ENCODE measurements at places on chromosomes 16 and 17. TPM values are rescaled to one million over a fixed set of nuclear protein-coding genes. Genes with fewer than 3 reads are reported as not detected.

Gene TBC1D3
- total RNA-seq = not detected

- no peaks in the 10 kb centered on the region for H3K4me1 ChIP-seq
- H3K36me3 ChIP-seq = peaks cover 5% of the 10 kb centered on the region
- H3K27me3 ChIP-seq = no peaks in the 10 kb centered on the region
- DNase-seq = no peak
Measured at GRCh38 chr16:19737306-19738038, 19.4 kb downstream of the IQCK start.

Gene PIGQ
- 29.1 TPM for total RNA-seq

GRCh38 chr16:30839523-30840227 is 52.7 kb upstream of the ZNF629 start:
- DNase-seq = no peak
- H3K36me3 ChIP-seq = no peaks in the 10 kb centered on the region
- peaks cover 4% of the 10 kb centered on the region for H3K4me1 ChIP-seq
- H3K27ac ChIP-seq = no peak overlapping the region

Gene RUNDC3A
- 0.08 TPM for total RNA-seq

Gene USH1G
- total RNA-seq = not detected

GRCh38 chr16:11597235-11598095 is 10.7 kb upstream of the LITAF start:
- no peaks in the 10 kb centered on the region for H3K27me3 ChIP-seq
- DNase-seq = no peak
- no peaks in the 10 kb centered on the region for H3K36me3 ChIP-seq
- peak overlapping the region; percentile 44 for H3K27ac ChIP-seq
- H3K4me3 ChIP-seq = no peak overlapping the region
- peaks cover 17% of the 10 kb centered on the region for H3K4me1 ChIP-seq

- H3K27me3 ChIP-seq = no peaks in the 10 kb centered on the region
- H3K4me1 ChIP-seq = peaks cover 36% of the 10 kb centered on the region
- peak overlapping the region; percentile 97 for H3K27ac ChIP-seq
- DNase-seq = no peak
Measured at GRCh38 chr17:17235212-17236174, 1.5 kb downstream of the FLCN start.

Gene DHRS7C
- not detected for total RNA-seq

DNA sequence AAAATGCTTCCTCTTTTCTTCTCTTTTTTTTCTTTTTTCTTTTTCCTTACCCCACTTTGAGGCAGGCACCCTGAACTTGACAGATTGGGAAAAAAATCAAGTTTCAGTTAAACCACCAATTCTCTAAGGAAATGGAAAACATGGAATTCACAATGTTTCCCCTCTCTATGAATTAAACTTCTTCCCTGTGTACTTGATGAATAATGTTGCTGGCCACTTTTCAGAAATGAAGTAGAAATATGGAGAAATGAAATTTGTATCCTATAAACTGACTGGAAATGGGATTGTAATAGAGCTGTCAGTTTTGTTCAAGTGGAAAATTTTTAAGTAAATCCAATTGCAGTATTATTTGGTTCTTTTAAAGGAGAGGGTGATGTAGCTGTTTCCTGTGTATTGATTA is 129.8 kb downstream of the CLEC16A start:
- peaks cover 68% of the 10 kb centered on the region for H3K4me1 ChIP-seq
- no peak overlapping the region for H3K27ac ChIP-seq
- DNase-seq = no peak
- H3K27me3 ChIP-seq = no peaks in the 10 kb centered on the region
- H3K36me3 ChIP-seq = peaks cover 18% of the 10 kb centered on the region

- no peak overlapping the region for H3K4me3 ChIP-seq
- H3K36me3 ChIP-seq = no peaks in the 10 kb centered on the region
- peaks cover 20% of the 10 kb centered on the region for H3K27me3 ChIP-seq
- no peaks in the 10 kb centered on the region for H3K4me1 ChIP-seq
- no peak for DNase-seq
- no peak overlapping the region for H3K27ac ChIP-seq
Measured at GRCh38 chr17:6249732-6250131, 179.6 kb downstream of the WSCD1 start.

- H3K27ac ChIP-seq = peak overlapping the region; percentile 36
- no peak for DNase-seq
- peaks cover 68% of the 10 kb centered on the region for H3K4me1 ChIP-seq
- H3K27me3 ChIP-seq = no peaks in the 10 kb centered on the region
- no peak overlapping the region for H3K4me3 ChIP-seq
- peaks cover 35% of the 10 kb centered on the region for H3K36me3 ChIP-seq
Measured at GRCh38 chr17:80868022-80868609, 123.5 kb upstream of the CHMP6 start.

DNA sequence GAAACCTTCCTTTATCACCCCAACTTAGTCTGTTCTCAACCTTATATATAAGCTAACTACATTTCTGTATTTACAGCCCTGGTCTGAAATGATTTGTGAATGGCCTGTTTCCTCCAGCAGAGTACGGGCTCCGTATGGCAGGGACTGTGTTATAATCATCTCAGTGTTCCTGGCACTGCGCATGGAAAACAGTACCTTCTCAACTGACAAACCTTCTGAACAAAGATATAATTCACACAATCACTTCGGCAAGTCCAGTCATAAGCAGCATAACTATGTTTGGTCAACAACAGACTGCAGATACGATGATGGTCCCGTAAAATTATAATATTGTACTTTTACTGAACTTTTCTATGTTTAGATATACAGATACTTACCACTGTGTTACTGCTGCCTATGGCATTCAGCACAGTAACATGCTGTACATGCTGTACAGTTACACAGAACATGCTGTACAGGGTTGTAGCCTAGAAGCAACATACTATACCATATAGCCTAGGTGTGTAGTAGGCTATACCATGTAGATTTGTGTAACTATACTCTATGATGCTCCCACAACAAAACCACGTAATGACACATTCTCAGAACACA is 30.0 kb downstream of the ANKFY1 start:
- H3K27ac ChIP-seq = no peak overlapping the region
- peaks cover 20% of the 10 kb centered on the region for H3K4me1 ChIP-seq
- no peaks in the 10 kb centered on the region for H3K27me3 ChIP-seq
- H3K4me3 ChIP-seq = no peak overlapping the region

Gene TNP2
- total RNA-seq = not detected

DNA sequence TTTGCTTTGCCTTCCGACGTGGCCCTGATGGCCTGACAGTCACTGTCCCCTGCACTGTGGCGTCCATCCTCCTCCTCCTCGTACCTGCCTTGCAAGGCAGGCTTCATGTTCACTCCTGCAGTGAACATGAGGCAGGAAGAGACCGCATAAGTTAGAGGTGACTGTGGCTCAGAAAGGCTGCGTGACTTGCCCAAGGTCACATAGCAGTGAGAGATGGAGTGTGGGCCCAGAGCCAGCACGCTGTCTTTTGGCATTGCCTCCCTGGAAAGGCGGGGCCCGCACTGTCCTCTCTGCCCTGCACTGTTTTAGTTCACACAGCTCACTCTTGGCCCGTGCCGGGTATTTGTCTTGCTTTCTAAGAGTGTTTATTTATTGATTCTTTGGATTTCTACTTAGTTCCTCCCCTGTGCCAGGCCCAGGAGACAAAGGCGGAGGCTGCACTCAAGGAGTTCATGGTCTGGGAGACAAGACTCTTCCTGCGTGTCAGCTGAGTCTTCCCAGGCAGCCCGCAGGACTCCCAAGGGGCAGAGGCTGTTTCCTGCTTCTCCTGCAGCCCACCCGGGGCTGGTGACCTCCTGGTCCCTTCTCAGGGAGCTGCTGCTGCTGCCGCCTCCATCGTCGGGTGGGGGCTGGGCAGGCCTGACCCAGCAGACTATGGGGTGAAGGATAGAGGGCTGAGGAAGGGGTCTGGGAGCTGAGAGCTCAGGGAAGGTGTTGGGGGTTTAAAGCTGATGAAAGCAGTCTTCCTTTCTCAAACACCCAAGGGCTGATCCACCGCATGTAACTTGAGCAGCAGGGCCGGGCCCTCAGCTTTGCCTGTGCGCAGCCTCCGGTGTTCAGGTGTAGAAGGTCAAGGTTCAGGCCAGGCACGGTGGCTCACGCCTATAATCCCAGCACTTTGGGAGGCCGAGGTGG is 12.7 kb downstream of the CYGB start:
- no peaks in the 10 kb centered on the region for H3K36me3 ChIP-seq
- H3K4me1 ChIP-seq = peaks cover 18% of the 10 kb centered on the region
- no peak overlapping the region for H3K27ac ChIP-seq
- DNase-seq = no peak
- no peak overlapping the region for H3K4me3 ChIP-seq

DNA sequence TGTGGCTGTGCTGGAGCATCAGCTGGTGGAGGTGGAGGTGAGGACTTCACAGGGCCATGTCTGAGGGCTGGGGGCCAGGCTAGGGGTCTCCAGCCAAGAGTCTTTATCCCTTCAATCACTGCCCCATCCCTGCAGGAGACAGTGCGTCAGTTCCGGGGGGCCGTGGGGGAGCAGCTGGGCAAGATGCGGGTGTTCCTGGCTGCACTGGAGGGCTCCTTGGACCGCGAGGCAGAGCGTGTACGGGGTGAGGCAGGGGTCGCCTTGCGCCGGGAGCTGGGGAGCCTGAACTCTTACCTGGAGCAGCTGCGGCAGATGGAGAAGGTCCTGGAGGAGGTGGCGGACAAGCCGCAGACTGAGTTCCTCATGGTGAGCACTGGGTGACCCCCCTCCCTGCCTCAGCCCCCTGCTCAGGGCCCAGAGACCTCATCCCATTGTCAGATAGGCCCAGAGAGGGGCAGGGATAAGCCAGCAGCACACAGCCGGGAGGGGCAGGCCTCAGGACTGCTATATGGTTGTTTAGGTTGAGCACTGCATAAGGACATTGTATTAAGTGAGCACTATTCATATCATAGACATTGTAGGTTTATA is 2.3 kb upstream of the PYDC1 start:
- DNase-seq = no peak
- H3K27me3 ChIP-seq = peaks cover 57% of the 10 kb centered on the region
- H3K27ac ChIP-seq = no peak overlapping the region
- H3K4me3 ChIP-seq = no peak overlapping the region
- peaks cover 14% of the 10 kb centered on the region for H3K4me1 ChIP-seq

DNA sequence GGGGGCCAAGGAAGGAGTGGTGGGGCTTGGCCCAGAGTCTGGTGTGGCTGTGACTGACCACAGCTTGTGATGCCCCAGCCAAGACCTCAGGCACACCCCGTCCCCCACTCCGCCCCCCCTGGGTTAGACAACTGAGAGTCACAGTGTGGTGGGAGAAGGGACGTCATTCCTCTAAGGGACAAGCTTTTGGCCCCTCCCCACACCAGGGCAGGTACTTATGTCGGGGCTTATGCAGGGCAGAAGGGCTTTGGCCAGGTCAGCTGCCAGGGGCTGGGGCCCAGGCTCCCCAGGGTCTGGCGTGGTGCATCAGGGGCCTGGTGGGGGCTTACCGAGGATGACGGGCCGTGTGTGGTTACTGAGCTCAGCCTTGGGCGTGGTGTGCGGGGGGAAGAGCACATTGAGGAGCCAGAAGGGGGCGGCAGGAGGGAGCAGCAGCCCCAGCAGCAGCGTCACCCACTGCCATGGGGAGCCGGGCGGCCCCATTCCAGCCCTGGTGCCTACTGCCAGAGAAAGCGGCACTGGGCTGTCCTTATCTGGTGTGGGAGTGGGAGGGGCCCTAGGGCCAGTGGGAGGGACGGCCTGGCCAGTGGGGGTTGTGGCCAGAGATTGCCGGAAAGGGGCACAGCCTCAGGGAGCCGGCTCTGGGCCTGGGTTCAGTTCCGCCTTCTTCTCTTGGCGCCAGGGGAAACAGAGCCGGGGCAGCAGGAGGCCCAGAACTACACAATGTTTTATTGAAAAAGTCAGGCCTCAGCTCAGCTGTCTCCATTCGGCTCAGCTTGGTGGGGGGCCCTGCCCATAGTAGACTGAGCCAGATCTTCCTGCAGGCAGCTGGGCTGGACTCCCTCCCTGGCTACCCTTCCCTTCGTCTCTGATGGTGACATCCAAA is at the start of gene LCAT:
Gene LCAT, minus strand, starts transcription at position 502 of the 886 bp plus-strand sequence. Its CDS starts 19 bp downstream, at position 483.
- no peaks in the 10 kb centered on the region for H3K27me3 ChIP-seq
- peaks cover 26% of the 10 kb centered on the region for H3K4me1 ChIP-seq
- DNase-seq = no peak
- peaks cover 20% of the 10 kb centered on the region for H3K36me3 ChIP-seq
- no peak within 1 kb of the TSS for H3K4me3 ChIP-seq
- H3K27ac ChIP-seq = peak within 1 kb of the TSS; percentile 42

DNA sequence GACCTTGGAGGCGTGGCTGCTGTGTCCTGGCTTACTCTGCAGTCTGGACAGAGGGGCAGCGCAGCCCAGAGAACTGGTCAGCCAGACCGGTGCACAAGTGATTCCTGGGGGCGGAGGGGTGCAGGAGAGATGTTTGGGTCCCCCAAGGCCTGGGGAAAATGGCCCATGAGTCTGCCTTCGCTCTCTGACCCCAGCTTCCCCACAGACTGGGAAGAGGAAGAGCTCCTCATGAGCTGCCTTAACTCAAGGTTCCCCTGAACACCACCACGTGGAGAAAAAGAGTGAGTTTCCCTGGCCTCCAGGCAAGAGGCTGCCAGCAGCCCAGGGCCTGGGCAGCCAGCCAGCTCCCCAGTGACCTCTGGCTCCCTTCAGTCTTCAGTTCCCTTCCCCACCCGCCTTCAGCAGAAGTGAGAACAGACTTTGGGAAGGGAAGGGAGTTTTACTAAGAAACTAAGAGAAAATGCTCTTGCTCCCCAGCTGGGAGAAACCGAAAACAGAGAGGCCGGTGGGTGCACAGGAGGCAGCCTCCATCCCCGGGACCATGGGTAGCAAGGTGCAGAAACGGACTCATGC is 2.0 kb upstream of the C17orf99 start:
- peak overlapping the region; percentile 45 for H3K27ac ChIP-seq
- no peak for DNase-seq
- no peaks in the 10 kb centered on the region for H3K27me3 ChIP-seq
- H3K4me1 ChIP-seq = peaks cover 48% of the 10 kb centered on the region
- H3K36me3 ChIP-seq = peaks cover 17% of the 10 kb centered on the region
- no peak overlapping the region for H3K4me3 ChIP-seq

Gene STAT5B
- 60.7 TPM for total RNA-seq

DNA sequence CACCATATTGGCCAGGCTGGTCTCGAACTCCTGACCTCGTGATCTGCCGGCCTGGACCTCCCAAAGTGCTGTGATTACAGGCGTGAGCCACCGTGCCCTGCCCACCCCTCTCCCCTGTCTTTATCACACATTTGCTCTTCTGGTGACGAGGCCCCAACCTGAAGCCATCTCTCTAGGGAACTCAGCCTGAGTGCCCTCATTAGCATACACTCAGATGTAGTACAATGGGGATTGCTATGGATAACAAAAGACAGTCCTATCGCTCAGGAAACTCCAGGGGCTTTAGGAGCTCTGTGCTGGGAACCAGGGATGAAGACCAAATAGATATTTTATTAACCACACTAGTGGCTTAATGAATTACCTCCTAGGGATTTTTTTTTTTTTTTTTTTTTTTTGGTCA is 100.7 kb downstream of the MARF1 start:
- no peaks in the 10 kb centered on the region for H3K27me3 ChIP-seq
- H3K4me3 ChIP-seq = no peak overlapping the region
- no peak overlapping the region for H3K27ac ChIP-seq

Gene FBXW10
- not detected for total RNA-seq

- no peak for DNase-seq
- H3K4me3 ChIP-seq = no peak overlapping the region
- no peaks in the 10 kb centered on the region for H3K36me3 ChIP-seq
- H3K27me3 ChIP-seq = no peaks in the 10 kb centered on the region
Measured at GRCh38 chr17:4345581-4346252, 20.8 kb downstream of the UBE2G1 start.

Gene MFSD11
- total RNA-seq = 16.0 TPM

Gene GAS7
- total RNA-seq = 1.2 TPM
